Globus pallidus (tissue), 1 donor: ENCODE measurements at places on chromosomes 7 and 10.

- DNase-seq = no peak
Measured at GRCh38 chr7:14381306-14381705, 391.8 kb upstream of the ETV1 start.

DNA sequence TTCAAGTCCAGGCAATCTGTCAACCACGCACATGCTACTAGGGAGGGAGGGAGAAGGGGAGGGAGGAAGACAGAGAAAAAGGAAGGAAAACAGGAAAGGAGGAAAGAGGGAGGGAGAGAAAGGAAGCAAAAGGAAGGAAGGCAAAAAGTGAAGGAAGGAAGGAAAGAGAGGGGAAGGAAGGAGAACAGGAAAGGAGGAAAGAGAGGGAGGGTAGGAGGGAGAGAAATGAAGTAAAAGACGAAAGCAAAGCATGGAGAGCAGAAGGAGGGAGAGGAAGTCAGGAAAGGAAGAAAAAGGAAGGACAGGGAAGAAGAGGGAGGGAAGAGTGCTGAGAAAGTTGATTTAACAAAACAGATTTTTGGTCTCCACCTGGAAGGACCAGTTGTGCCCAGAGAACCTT, 25.6 kb downstream of the KLF6 start:
- no peak for DNase-seq

DNA sequence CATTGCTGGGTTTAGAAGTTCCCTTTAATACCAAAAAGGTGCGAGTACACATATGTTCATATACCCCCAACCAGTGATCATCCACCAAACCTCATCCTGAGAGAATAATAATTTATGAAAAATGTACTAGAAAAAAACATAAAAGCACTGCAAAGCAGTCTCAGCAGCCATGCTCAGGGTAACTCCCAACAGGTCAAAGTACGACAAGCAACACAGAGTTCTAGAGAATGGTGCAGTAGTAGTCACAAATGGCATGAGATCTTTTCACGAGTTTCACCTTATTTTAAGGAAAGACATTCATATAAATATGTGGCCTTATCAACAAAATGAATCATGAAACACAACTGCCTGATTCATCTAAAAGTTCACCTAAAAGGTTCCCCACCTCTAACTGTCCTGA, 338.5 kb downstream of the PARD3 start:
- DNase-seq = no peak

DNA sequence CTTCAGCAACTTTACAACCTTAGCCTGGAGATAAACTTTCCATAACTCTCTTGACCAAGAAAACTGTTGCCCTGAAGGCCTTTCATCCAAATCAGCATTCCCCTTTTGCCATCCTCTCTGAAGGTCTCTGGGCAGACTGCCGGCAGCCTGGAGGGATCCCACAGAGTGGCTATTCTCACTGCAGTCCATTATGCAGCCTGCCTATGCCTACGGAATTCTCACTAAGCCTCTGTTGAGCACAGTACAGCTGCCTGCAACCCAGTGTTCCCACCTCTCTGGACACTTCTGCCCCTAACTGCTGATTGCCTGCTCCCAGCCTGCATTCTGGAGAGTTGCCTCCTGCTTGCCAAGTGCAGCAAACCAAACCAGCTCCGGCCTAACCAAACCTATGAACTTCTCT, 548.9 kb upstream of the STEAP1 start:
- peak; percentile 3 for DNase-seq

DNA sequence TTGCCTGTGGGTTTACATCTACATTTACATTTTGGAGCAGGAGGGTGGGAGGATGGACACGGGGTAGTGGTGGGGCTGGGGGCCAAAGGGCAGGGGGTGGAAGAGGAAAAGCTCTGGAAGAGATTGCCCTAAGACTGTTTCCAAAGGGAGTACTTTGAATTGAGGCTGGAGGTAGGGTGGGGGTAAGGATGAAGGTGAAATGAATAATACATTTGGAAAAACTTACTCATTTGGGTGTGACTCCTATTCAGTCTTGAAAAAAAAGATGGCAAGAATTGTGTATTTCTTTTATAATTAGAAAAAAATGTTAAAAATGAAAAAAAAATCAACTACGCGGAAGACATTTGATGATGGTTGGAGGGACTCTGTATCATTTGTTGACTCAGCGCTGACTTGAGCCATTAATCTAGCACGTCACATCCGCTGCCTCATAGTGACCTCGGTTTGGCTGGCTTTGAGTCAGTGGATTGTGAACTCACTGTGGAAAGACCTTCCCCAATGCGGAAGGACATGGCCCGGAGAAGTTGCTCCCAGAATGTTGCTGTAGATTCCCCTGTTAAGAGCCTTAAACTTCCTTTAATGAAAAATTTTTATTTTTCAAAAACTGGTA, 2.8 kb downstream of the FAM180A start:
- no peak for DNase-seq
